ENCODE measurements at places on chromosomes 3 and 15.

GRCh38 chr3:5717254-5717653 lies 529.7 kb downstream of the EDEM1 start:
- no peak for DNase-seq

GRCh38 chr15:91118817-91119590 lies 18.9 kb downstream of the SV2B start:
- DNase-seq: no peak

GRCh38 chr3:118968640-118969039 lies 66.0 kb downstream of the IGSF11 start:
- DNase-seq: no peak

- no peak for DNase-seq
Observed at GRCh38 chr3:60365360-60365759, 885.9 kb downstream of the FHIT start.

GRCh38 chr3:117922039-117922438 lies 1112.6 kb downstream of the IGSF11 start:
- DNase-seq: no peak

GRCh38 chr3:169227911-169228310 lies 435.6 kb downstream of the MECOM start:
- DNase-seq: peak; percentile 33

GRCh38 chr15:73571346-73571745 lies 61.8 kb downstream of the NPTN start:
- DNase-seq: no peak

GRCh38 chr15:67037694-67038093 lies 27.7 kb upstream of the SMAD3 start:
- DNase-seq: no peak

- DNase-seq: no peak
Observed at GRCh38 chr3:126308394-126309125, 48.6 kb downstream of the KLF15 start.

DNA sequence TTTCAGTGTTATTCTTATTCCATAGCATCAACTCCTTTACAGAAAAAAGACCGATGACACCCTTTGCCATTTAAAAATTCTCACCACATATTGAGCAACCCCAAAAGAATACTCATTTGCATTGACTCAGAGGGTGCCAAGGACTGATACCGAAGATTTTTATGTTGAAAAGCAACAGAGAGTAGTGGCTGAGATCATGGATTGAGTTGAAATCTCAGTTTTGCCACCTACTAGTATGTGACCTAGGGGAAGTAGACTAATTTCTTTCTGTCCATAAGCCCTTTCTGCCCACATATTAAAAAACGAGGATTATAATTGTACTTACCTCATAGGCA lies 313.9 kb upstream of the SATB1 start:
- DNase-seq: no peak

DNA sequence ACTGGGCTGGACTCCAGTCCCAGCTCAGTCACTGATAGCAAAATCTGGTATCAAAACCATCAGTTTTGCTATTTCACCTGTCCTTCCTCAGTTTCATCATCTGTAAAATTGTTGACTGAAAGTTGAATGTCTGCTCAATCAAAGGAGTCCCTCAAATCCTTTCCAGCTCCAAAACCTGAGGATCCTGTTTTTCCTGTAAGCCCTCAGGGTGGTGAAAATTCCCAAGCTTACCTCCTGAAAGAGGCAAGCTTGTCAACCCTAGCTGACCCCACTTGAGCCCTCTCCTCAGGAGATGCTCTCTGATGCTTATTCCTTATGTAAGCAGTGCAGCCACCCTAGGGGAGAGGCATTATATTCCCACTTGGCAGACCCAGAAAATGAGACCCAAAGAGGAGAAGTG lies 82.6 kb downstream of the HMG20A start:
- no peak for DNase-seq

DNA sequence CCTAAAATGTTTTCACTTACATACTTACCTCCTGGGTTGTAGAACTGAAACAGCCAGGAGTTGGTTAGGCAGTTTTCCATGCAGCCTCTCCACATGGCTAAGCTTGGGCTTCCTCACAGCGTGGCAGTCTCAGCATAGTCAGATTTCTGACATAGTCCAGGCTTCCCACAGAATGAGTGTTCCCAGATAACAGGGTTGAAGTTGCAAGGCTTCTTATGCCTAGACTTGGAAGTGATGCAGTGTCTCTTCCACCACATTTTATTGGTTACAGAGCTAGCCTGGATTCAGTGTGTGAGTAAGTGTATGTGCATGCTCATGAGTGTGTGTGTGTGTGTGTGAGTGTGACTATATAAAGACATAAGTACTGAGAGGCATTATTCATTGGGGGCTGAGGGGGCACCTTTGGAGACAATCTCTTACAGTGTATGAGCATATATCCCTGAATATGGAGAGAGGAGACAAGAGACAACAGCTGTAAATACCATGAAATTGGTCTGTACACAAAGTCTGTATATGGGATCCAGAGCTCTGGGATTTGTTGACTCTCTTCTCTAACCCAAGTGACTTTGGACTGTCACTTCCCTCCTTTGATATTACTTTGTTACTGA lies 78.1 kb downstream of the ZNF621 start:
- no peak for DNase-seq

DNA sequence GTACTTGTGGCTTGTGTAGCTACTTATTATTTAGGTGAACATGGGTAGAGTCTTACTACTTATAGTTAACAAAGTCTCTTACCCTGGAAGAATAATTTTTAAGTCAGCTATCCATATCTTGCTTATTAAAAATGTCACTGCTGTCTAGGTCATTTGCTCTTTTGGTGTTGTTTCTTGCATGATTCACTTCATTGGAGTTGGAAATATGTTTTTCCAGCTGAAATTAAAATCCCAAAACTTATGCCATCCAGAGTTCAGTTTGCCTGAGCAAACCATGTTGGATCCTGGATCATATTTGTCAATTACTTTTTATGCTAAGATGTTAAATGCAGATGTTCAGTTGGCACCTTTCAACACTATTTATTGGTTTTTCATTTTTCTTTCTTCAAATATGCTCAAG lies 421.0 kb upstream of the RBMS3 start:
- no peak for DNase-seq
